Dermis microvascular lymphatic vessel endothelial cell (primary cell): ENCODE measurements at places on chromosomes 5 and 9. TPM values are rescaled to one million over a fixed set of nuclear protein-coding genes. Genes with fewer than 3 reads are reported as not detected.

GRCh38 chr5:13503017-13503416 is 441.5 kb downstream of the DNAH5 start:
- DNase-seq, result no peak

SLC4A9 gene
- not detected in 2 replicates for total RNA-seq

FOXD4L6 gene
- under 0.01 TPM in 1 of 2 replicates, not detected in the other for total RNA-seq

DNA sequence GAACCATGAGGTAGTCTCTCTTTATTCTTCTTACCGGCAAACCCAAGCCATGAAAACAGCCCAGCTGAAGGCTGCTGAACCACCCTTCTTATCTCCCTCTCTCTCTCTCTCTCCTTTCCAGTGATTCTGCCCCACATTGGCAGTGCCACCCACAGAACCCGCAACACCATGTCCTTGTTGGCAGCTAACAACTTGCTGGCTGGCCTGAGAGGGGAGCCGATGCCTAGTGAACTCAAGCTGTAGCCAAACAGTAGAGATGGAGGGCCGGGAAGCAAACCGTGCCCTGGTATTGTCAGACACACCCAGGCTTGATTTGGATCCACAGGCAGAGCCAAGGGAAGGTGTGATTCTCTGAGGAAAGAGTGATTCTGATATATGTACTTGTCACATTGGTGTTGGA is 14.0 kb downstream of the GRHPR start:
- no peak for DNase-seq

DNA sequence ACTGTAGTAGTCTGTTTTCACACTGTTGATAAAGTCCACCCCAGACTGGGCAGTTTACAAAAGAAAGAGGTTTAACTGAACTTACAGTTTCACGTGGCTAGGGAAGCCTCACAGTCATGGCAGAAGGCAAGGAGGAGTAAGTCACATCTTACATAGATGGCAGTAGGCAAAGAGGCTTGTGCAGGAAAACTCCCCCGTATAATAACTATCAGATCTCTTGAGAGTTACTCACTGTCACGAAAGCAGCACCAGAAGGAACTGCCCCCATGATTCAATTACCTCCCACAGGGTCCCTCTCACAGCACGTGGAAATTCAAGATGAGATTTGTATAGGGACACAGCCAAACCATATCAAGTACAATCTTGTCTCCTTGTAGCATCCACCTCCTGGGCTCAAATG is 21.1 kb downstream of the PARP8 start:
- no peak for DNase-seq

- no peak for DNase-seq
These were observed 96.0 kb upstream of the SLC28A3 start for GRCh38 chr9:84436386-84437109.

CFAP157 gene
- under 0.01 TPM in 1 of 2 replicates, not detected in the other for total RNA-seq

PCDHGA9 gene
- total RNA-seq, result 1.4 and 2.4 TPM in 2 replicates

GRCh38 chr9:133572821-133573361 is 36.3 kb downstream of the FAM163B start:
- DNase-seq, result no peak

IFNA21 gene
- total RNA-seq, result not detected in 2 replicates

RASEF gene
- total RNA-seq, result under 0.01 TPM in 2 replicates

PPP2R2B gene
- not detected in 2 replicates for total RNA-seq

GRCh38 chr5:7762267-7762666 is 88.7 kb downstream of the CFAP90 start:
- DNase-seq, result no peak

PTPDC1 gene
- 3.6 and 4.7 TPM in 2 replicates for total RNA-seq

DNA sequence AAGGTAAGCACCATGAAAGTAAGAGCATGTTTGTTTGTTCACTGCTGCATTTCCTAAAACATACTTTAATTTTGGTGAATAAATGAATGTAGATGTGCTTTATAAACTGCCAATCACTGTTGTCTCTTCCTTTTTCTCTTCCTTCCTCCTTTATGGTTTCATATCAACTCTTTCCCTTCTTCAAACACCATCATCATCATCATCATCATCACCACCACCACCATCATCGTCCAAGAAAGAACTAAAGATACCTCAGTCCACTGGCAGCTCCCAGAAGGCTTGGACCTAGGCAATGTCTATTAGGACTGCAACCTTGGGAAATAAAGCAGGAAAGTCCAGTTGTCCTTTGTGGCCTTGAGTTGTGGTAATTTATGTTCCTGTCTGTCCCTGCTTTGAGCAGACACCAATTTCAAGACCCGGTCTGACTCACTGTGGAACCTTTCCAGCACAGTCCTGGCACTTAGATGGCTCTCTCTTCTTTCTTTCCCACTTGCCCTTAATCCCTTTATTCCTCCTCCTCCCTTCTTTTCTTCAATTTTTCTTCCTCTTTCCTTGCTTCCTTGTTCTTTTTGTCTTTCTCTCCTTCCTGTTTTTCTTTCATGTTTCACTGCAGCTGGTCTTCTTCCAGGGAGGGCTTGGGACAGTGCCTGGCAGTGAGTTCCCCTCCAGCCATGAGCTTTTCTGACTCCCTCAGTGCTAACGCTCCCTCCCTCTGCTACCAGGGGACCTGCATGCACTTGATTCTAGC is 99.3 kb downstream of the ANGPTL2 start:
- no peak for DNase-seq

- DNase-seq, result no peak
These were observed 40.7 kb upstream of the RNU6ATAC start for GRCh38 chr9:134204991-134205578.

GRCh38 chr5:159161361-159162214 is 47.8 kb downstream of the RNF145 start:
- no peak for DNase-seq

- DNase-seq, result no peak
These were observed 82.6 kb downstream of the GALNT10 start for GRCh38 chr5:154273028-154273617.
